ENCODE measurements at places on chromosomes 11 and 22.
A peak's percentile ranks its signal among the peaks of the same experiment; 100 is the strongest.

DNA sequence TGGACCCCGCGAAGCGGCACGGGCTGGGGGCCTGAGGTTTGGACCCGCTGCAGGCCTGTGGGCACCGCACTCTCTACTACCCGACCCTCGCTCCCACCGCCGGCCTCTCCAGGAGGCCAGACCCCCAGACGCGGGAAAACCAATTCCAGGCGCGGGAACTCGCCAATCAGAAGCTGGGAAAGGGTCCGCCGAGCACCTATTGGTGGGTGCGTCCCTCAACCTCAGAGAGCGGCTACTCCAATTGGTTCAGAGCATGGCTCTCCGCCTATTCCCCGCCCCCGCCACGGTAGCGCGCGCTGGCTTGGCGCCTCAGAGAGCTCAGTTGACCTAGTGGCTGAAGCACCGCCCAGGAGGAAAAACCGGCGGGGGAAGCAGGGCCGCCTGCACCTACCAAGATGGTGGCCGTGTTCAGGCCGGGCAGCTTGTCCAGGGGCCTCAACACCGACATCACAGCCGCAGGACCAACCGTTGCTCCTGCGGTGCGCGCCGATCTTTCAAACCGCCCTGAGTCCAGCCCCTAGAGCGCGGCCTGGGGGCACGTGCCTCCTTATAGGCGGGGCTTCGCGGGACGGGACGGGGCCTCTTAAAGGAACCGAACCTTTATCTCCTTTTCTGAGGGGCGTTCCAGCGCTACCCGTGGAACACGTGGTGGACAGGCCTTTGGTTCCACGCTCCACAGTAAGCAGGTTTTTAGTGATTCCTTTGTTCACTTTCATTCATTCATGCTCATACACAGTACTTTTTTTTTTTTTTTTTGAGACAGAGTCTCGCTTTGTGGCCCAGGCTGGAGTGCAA is at the start of gene CENPM:
Gene CENPM, minus strand, starts transcription at position 524 of the 795 bp plus-strand sequence. Its CDS starts 76 bp downstream, at position 448.
- peak within 1 kb of the TSS; percentile 90 for H3K4me3 ChIP-seq
- ATAC-seq, result peak; percentile 97
- H3K36me3 ChIP-seq, result peaks cover 11% of the 10 kb centered on the region
- peaks cover 61% of the 10 kb centered on the region for H3K4me1 ChIP-seq
- H3K27me3 ChIP-seq, result peaks cover 5% of the 10 kb centered on the region

- H3K4me1 ChIP-seq, result peaks cover 52% of the 10 kb centered on the region
- peak overlapping the region; percentile 97 for H3K4me3 ChIP-seq
- ATAC-seq, result peak; percentile 4
- H3K36me3 ChIP-seq, result no peaks in the 10 kb centered on the region
- peaks cover 42% of the 10 kb centered on the region for H3K27me3 ChIP-seq
- H3K27ac ChIP-seq, result peak overlapping the region; percentile 16
Observed at GRCh38 chr11:124762624-124763155, 600 bp upstream of the ESAM start.

DNA sequence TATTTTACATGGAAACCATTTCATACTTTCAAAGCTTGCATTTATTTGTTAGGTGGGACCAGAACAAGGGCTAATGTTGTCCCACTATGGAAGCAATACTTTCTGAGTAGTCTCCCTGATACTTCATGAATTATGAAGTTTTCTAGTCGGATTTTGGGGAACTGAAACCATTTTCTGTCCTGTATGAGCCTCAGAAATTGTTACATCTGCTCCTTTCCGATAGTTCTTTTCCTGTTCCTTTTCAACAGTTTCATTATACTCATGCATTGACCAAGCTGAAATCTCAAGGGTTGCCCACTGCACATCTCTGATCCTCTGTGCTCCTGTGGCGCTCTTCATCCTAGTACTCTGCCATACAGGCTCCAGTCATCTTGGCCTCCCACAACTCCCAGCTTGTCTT is 31.5 kb upstream of the GLYATL1 start:
- H3K27ac ChIP-seq, result no peak overlapping the region
- H3K4me3 ChIP-seq, result no peak overlapping the region
- ATAC-seq, result peak; percentile 51

DNA sequence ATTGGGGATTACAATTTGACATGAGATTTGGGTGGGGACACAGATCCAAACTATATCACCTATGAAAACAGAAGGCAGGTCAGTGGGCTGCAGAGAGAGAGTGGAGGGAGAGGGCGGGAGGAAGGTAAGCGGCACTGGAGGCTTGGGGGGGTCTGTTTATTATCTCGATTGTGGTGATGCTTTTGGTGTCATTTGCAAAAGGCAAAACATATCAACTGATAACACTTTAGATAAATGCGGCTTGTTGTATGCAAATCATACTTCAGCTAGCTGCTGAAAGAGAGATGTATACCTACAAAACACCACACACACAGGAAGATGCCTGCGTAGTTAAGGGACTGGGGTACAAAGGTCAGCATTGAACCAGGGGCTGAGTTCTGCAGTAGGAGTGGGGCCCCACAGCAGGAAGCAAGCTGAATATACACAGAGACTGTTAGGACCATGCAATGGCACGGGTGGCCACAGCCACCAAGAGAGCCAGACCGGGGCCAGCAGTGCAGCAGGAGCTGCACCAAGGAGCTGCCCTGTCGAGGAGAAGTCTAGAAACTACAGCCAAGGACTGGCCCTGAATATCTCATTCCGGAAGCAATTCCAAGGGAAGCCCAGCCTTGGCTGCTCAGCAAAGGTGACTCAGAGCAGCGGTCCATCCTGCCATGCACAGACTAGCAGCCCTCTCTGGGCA is 23.8 kb upstream of the TOLLIP start:
- H3K36me3 ChIP-seq, result peaks cover 7% of the 10 kb centered on the region
- H3K27ac ChIP-seq, result no peak overlapping the region
- ATAC-seq, result no peak

- no peak overlapping the region for H3K4me3 ChIP-seq
- no peaks in the 10 kb centered on the region for H3K27me3 ChIP-seq
- no peaks in the 10 kb centered on the region for H3K4me1 ChIP-seq
- ATAC-seq, result no peak
- H3K27ac ChIP-seq, result no peak overlapping the region
- H3K36me3 ChIP-seq, result no peaks in the 10 kb centered on the region
Observed at GRCh38 chr11:29353833-29354232, 663.0 kb downstream of the KCNA4 start.

- no peaks in the 10 kb centered on the region for H3K4me1 ChIP-seq
- peaks cover 5% of the 10 kb centered on the region for H3K36me3 ChIP-seq
- H3K27ac ChIP-seq, result no peak overlapping the region
- H3K4me3 ChIP-seq, result no peak overlapping the region
Observed at GRCh38 chr11:110614031-110614430, 98.2 kb downstream of the ARHGAP20 start.

- peaks cover 28% of the 10 kb centered on the region for H3K27me3 ChIP-seq
- no peaks in the 10 kb centered on the region for H3K4me1 ChIP-seq
- ATAC-seq, result no peak
- no peak overlapping the region for H3K27ac ChIP-seq
- H3K4me3 ChIP-seq, result no peak overlapping the region
Observed at GRCh38 chr11:112599856-112600533, 339.3 kb upstream of the PLET1 start.

DNA sequence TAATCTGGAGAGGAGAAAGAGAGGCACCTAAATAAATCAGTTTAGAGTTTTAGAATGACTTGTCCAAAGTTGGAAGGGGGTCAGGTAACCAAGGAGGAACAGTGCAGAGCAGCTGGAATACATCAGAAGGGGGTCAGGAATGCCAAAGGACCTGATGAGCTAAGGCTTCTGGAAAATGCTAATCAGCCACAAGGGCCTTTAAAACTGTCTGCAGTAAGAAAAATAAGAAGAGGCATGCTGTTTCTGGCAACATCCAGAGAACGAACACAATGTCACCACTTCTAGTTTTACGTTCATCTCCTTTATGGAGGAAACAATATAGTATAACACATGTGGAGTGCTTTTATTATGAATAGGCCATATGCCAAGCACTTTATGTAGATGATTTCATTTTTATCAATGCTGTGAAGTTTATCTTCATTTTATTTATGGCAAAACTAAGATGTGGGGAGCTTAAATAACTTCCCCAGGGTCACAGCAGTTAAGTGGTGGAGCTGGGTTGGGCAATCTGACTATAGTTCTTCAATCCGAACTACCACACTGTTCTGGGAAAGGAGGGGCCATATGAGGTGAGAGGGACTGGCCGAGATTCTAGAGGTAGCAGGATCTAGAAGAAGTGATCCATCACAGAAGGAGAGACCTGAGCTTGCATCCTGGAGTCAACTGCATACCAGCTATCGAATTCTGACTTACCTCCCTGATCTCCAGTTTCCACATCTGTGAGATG is 22.6 kb downstream of the ACO2 start:
- H3K4me1 ChIP-seq, result peaks cover 58% of the 10 kb centered on the region
- peak overlapping the region; percentile 17 for H3K27ac ChIP-seq
- no peaks in the 10 kb centered on the region for H3K27me3 ChIP-seq

GRCh38 chr11:69436041-69436982 is 45.2 kb upstream of the LINC01488 start:
- ATAC-seq, result no peak
- no peaks in the 10 kb centered on the region for H3K4me1 ChIP-seq
- no peaks in the 10 kb centered on the region for H3K36me3 ChIP-seq
- H3K27ac ChIP-seq, result no peak overlapping the region
- no peak overlapping the region for H3K4me3 ChIP-seq

GRCh38 chr11:75154646-75155569 is 4.0 kb downstream of the SLCO2B1 start:
- no peak overlapping the region for H3K27ac ChIP-seq
- no peaks in the 10 kb centered on the region for H3K4me1 ChIP-seq
- no peak overlapping the region for H3K4me3 ChIP-seq
- peaks cover 39% of the 10 kb centered on the region for H3K27me3 ChIP-seq
- H3K36me3 ChIP-seq, result no peaks in the 10 kb centered on the region

DNA sequence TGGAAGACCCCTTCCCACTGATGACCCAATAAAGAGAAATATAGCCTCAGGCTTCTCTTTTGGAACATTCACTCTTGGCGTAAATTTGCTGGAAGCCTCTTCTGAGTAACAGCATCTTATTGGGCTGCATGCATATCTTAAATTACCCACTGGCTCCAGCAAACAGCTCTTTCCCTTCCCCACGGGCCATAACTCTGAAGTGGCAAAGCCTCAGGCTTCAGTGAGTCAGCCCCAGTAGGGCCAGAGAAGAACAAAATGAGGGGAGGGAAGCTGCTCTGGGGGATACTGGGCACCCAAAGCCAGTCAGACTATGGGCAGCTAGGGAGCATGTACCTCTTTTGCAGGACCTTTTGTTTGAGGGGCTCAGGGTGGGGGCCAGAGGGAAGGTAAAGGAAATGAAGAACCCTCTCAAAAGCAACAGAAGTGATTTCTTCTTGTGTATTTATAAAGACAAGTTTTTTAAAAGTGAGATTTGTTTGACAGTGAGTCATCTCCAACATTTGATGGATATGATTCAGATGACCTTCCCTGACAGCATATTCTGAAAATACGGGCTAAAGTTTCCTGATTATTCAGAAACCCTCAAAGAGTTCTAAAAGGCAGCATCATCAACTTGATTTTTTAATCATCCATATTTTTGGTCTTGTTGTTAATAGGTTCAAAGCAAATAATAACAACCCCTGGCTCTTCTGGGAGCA is 203.4 kb downstream of the KIF18A start:
- H3K27ac ChIP-seq, result no peak overlapping the region

DNA sequence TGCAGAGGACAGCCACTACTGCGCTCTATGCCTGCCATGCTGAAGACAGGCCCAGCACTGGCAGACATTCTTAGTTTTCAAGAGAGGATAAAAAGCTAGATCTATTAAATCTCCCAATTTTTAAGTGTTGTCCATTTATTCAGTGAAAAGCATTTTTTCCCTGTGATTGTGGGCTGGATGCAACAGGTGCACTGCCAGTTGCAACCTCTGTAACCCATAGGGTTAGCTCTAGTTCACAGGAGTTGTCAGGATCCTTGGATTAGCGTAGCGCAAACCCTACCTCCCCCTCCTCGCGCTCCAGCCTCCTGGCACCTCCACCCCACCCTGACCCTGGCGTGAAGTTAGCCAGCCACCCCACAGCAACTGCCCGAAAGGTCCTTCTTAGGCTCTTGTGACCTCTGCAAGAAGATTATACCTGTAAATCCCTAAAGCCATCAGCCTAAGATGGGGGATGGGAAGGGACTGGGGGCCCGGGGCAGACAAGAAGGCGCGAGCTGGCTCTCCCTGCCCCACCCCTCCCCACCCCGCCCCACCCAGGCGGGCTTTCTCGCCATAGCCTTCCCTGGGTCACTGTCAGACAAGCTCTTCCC is 30.9 kb downstream of the EIF3F start:
- no peaks in the 10 kb centered on the region for H3K36me3 ChIP-seq
- H3K27me3 ChIP-seq, result peaks cover 35% of the 10 kb centered on the region
- H3K4me3 ChIP-seq, result peak overlapping the region; percentile 81
- H3K4me1 ChIP-seq, result peaks cover 14% of the 10 kb centered on the region

DNA sequence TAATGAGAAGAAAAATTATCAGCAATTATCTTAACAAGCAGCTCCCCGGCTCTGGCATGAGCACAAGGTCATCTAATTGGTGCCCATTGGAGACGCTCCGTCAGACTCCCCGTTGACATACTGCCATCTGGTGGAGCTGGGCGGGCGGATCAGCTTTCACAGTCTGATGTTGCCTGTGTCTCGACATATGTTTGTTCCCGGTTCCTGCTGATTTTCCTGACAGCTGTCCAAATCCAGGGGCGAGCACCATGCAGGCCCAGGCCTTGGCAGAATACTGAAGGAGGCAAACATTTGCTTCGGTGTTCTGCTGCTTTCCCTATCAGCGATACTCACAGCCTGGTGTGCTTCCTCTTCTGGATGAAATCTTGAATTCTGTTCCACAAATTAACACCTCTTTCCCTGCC is 43.8 kb upstream of the BARX2 start:
- ATAC-seq, result peak; percentile 79
- peaks cover 5% of the 10 kb centered on the region for H3K4me1 ChIP-seq
- H3K27me3 ChIP-seq, result peaks cover 8% of the 10 kb centered on the region
- H3K4me3 ChIP-seq, result no peak overlapping the region
- no peaks in the 10 kb centered on the region for H3K36me3 ChIP-seq

DNA sequence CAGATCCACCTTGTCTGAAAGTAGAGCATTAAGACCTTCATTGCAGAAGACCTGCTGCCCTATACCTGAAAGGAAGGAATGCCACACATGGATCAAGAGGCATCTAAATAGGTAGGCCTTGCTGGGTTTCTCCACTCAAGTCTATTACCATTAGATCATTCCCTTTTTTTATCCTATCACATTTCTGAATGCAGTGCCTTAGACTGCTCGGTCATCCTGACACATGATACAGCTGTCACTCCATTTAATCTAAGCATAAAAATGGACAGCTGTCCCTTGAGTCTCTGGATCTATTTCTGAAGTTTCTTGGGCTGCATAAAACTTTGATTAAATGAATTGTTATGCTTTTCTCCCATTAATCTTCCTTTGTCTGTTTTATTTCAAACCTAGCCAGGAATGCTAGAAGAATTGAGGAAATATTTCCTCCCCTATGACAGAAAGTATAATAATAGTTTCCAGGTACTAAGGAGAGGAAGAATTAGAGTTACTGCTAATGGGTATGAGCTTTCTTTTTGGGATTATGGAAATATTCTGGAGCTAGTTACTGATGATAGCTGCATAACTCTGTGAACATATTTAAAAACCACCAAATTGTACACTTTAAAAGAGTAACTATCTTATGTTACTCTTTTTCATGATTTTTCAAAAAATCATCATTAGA is 88.0 kb downstream of the DLG2 start:
- no peak for ATAC-seq
- no peak overlapping the region for H3K27ac ChIP-seq
- peaks cover 7% of the 10 kb centered on the region for H3K36me3 ChIP-seq
- H3K27me3 ChIP-seq, result no peaks in the 10 kb centered on the region

GRCh38 chr22:30754971-30755758 is 60.5 kb downstream of the OSBP2 start:
- ATAC-seq, result peak; percentile 75
- peaks cover 19% of the 10 kb centered on the region for H3K27me3 ChIP-seq
- H3K4me1 ChIP-seq, result no peaks in the 10 kb centered on the region
- H3K4me3 ChIP-seq, result no peak overlapping the region
- no peaks in the 10 kb centered on the region for H3K36me3 ChIP-seq

All from stimulated activated memory B cell treated with anti-CD40 and anti-IgM and Interleukin-4, amounts not matched to agents 10 μg/mL and 1 μg/mL and 100 μg/mL, for 72 hours (primary cell).